ENCODE measurements at places on chromosomes 11 and 22. TPM values are rescaled to one million over a fixed set of nuclear protein-coding genes. Genes with fewer than 3 reads are reported as not detected.

The C11orf98 gene
- polyA plus RNA-seq = 46.3 TPM

DNA sequence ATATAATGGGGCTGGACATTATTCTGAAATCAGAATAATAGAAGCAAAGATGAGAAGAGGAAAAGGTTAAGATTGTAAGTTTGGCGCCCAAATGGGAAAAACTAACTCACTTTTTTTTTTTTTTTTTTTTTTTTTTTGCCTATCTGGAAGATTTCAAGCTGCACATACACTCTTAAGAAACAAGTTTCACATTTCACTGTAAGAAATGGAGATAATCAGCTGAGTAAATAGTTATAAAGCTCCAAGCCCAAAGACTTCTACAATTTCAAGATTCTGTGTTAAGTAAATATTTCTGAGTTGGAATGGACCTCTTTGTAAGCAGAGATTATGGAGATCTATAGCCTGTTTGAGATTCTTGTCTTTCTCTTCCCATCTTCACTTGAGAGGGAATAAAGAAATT is 140.0 kb downstream of the SLC17A6 start:
- DNase-seq = no peak

- DNase-seq = no peak
These were observed 34.6 kb upstream of the SC5D start for GRCh38 chr11:121257976-121258375.

- DNase-seq = no peak
These were observed 115.5 kb upstream of the DDI1 start for GRCh38 chr11:103920933-103921332.

The TESMIN gene
- 0.79 TPM for polyA plus RNA-seq

GRCh38 chr11:47863189-47863897 is 15.2 kb upstream of the NUP160 start:
- DNase-seq = peak; percentile 82

- peak; percentile 29 for DNase-seq
These were observed 25.1 kb upstream of the PLAAT3 start for GRCh38 chr11:63639199-63639832.

The C11orf91 gene
- polyA plus RNA-seq = not detected

Data from B cell (primary cell).